ENCODE measurements at places on chromosomes 7 and 10.

DNA sequence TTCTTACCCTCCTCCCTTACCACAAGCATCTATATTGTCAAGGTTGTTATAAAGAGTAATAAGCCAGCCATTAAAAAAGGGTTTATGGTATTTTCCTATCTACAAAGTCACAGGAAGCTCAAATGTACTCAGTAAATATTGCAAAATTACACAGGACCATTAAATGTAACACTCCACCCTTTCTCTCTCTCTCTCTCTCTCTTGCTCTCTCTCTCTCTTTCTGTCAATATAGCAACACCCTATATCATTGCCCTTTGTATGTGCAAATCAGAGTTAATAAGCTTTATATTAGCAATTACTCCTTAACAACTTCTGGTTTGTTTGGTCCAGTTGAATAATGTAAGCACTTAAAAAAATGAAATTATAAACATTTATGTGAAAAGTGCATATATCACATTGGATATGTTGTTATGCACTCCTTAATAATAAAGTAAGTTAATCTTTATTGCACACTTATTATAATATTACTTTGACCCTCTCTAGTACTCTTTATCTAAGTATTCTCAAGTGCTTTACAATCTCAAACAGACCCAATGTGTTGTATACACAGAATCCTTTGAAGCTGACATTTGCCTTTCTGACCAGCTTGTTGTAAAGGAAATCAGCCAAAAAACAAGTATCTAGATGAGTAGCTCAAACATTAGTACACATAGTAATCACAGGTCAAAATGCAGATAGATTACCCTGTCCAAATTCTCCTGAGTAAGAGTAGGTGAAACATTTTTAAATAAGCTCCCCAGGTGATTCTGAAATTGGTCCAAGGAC lies 93.2 kb downstream of the CFTR start:
- DNase-seq = no peak

DNA sequence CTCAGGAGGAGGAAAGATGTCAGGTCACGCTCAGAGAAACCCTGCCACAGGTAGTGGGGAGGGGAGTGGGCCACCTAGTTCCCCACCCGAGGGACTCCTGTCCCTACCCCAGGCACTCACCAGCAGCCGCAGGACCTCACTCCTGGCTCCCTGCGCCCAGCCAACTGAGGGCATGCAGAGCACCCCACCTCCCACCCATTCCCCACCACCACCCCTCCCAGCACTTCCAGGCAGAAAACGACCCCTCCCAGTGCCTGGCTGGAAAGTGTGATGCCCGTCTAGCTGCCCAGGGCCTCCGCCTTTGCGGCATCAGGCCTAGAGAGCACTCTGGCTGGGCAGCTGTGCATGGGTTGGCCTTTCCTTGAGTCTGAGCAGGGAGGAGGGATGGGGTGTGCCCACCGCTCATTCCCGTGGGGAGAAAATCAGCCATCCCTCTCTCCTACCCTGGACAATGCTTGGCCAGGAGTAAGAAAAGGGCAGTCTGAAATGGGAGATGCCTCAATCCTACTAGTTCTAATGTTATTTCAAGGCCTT lies 1.3 kb downstream of the C10orf105 start:
- DNase-seq = no peak

DNA sequence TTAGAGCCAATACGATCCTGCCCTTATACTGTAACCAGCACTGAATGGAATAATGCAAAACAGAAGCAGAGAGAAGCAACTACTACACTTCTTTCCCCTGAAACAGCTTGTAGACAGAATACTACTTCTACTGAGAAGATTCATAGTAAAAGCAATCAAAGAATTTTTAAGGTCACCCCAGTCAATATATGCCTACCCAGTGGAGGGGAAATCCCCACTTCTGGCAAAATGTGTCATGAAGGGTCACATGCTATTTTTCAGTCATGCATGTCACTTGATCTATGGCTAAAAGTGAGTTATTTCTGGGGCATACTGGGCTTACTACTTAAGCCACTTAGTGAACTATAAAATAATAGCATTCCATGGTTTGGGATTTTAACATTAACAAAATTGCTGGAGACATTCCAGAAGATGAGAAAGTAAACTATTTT lies 25.6 kb downstream of the IRF5 start:
- no peak for DNase-seq

- DNase-seq = no peak
Measured at GRCh38 chr7:101167645-101168411, 2.5 kb upstream of the VGF start.

DNA sequence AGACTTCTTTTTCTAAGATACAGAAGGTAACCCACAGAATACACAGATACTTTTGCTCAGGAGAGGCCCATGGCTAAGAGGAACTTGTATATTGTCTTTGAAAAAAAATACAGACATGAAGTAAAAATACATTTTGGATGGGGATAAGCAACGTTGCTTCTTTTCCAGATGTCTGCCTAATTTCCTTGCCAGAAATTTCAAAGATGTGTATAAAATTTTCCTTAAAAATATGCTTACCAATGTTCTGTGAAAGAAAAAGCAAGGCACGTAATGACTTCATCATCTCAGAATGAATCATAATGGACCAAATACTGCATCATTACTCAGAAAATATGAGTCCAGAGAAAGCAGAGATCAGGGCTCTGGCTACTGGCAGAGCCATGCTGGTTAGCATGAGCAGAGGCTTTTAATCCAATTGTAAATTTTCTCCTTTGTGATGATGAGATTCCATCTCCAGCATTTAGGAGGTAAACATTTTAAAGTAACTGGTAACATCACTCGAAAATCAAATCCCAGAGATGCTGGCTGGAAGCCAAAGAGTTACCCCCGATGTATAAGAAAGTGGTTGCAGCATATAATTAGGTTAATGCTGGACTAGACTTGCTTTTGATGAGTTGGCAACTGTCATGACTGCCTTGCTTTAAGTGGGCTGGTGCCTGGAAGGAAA lies 272.5 kb downstream of the SEMA3A start:
- DNase-seq = no peak

DNA sequence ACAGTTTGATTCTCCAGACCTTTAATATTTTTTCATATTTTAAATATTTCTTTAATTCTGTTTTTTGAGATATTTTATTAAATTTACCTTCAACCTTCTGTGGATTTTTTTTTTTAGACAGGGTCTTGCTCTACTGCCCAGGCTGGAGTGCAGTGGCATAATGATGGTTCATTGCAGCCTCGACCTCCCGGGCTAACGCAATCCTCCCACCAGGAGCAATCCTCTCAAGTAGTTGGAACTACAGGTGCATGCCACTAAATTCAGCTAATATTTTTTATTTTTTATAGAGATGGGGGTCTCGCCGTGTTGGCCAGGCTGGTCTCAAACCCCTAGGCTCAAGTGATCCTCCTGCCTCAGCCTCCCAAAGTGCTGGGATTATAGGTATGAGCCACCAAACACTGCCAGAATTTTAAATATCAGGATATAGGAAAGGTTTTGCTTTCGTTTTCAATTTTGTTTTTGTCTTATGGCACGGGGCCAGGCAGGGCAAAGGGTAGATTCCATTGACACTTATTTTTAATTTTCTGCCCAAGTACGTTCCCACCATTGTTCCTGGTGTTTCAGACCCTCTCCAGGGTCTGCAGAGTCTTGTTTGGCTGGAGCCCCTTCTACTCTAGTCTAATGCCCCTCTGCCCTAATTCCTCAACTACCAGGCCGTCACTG lies 1.2 kb downstream of the TACC2 start:
- DNase-seq = no peak

DNA sequence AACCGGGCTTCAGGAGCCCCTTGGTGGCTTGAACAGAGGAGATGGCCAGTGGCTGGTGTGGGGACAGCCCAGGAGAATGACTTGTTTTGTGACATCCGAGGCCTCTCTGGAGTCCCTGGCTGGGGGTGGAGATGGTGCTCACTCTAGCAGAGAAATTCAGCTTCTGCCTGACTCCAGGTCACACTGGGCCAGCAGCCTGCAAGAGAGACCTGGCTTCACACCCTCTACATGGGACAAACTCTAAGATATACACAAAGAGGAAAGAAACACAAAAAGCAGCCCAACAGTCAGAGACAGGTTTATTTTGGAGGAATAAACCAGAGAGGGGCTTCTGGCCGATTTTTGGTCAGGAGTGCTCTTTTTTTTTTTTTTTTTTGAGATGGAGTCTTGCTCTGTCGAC lies 132.8 kb downstream of the ELFN1 start:
- DNase-seq = no peak

DNA sequence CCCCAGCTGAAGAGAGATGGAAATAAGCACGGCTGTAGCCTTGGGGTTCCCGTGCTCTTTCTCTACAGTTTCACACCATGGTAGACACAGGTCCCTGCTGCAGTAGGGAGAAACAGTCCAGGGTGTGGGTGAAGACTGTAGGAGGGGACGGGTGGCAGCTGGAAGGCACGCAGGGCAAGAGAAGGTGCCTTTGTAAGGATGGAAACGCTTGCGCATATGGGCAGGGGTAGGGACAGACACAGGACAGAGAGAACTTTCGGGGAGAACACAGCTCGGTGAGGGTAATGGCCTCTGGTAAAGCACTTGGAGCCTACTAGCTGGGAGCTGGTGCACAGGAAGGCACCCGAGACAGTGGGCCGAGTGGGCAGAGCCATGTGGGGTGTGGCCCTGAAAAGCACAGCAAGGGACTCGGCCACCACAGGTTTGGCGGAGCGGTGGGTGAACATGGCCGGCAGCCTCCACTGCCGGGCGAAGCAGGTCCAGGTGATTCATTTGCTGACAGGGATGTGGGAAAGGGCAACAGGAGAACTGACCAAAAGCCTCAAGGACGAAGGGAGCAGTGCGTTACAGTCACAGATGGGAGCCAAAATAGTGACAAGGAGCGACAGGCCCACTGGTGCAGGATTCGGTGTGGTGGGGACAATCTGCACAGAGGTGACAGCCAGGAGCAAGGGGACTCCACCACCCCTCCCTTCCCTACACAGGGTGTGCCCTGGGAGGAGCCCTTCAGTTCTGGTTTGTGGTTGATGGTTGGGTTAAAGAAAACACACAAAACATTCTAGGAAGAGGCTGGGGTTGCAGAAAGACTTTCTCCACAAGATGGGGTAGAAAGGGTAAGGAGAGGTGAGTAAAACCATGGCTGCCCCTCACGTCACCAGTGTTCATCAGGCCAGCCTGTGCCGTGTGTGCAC lies 97.1 kb downstream of the VOPP1 start:
- no peak for DNase-seq

GRCh38 chr10:96891840-96892239 lies 59.7 kb downstream of the LCOR start:
- no peak for DNase-seq

DNA sequence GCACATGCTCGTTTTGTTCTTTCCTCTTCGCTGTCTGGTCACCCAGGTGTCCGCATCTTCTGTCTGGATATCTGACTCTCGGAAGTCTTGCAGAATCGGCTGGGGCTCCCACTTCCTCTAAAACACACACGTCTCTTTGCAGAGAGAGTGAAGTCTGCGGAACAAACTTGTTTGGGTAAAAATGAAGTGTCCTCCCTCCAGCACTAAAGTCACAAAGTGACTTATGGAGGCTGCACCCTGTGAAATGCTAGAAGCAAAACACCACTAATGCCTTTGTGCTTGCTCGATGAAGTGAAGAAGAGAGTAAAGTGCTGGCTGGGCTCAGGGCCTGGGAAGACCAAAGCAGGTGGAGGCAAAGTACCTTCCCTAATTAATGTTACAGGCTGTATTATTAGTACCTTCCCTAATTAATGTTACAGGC lies 71.4 kb downstream of the FGFR2 start:
- DNase-seq = no peak

DNA sequence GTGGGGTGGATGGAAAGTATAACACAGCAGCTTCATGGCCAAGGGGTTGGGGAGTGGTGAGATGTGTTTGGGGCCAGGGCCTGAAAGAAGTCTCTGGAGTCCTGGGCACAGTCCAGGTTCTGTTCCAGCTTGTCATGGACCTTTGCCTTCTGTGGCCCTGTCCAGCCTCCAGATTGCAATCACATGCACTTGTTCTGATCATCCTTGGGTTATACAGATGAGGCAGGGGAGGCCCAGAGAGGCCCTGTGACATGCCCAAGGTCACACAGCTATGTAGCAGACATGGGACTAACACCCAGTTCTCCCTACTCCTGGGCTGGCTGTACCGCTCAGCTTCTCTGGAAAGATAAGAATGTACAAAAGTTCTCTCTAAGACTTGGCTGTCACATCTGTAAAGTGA lies 11.7 kb downstream of the VWA2 start:
- DNase-seq = no peak

- no peak for DNase-seq
Measured at GRCh38 chr7:155464183-155464582, 6.3 kb downstream of the EN2 start.

- DNase-seq = no peak
Measured at GRCh38 chr10:33524041-33524440, 189.6 kb upstream of the NRP1 start.

DNA sequence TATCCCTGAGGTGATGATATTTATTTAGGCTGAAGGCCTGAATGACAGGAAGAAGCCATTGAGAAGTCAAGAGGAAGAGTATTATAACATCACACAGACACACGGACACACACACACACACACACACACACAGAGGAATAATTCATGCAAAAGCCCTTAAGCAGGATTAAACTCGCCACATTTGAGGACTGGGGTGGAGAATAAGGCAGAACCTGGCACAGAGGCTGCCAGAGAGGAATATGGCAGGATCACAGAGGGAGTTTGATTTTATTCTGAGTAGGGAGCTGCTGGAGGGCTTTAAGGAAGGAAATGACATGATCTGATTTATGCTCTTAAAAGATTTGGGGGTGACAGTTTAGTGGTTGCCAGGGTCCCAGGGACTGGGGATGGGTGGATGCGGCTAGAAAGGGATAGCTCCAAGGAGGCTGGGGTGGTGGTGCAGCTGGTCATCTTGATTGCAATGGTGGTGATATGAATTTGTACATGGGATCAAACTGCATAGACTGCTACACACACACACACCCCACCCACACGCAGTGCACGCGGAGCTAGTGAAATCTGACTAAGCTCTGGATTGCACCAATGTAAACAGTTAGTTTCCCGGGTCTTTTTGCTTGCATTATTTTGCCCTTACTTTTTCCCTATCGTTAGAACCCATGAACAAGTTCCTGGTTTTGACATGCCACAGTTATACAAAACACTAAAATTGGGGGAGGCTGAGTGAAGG lies 11.2 kb downstream of the SMURF1 start:
- DNase-seq = no peak

GRCh38 chr10:62046522-62047227 lies 145.2 kb downstream of the ARID5B start:
- no peak for DNase-seq

DNA sequence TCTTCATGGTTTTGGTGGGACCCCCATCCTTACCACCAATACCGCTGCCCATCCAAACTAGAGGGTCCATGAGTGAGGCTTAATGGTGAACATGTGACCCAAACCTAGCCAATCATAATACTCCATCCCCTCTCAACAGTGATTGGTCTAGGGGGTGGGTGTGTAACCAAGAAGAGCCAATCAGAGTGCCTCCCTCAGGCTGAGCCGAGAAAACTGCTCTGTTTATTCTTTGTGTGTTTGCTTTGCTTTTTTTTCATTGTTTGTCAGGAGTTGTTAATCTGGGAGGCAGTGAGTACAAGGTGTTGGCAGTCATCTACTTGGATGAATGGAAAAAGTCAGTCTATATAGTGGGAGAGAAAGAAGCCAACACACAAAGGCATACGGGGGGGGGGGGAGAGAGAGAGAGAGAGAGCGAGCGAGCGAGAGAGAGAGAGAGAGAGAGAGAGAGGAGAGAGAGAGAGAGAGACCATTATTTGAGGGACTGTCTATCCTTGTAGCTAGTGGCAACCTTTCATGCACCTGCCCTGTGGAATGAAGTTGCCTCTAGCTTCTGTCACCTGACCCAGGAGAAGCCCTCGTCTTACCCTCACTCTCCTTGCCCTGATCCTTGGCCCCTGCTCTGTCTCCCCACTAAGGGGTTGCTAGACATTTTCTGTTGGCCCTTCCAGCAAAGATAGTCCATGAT lies 441.7 kb downstream of the TYW1 start:
- no peak for DNase-seq

- no peak for DNase-seq
Measured at GRCh38 chr7:38463277-38464225, 167.6 kb downstream of the AMPH start.
